SK-N-SH (cell line): ENCODE measurements at places on chromosomes 12 and 14. TPM values are rescaled to one million over a fixed set of nuclear protein-coding genes. Genes with fewer than 3 reads are reported as not detected.

The SLC6A12 gene
- polyA plus RNA-seq: 0.02 and 0.06 TPM in 2 replicates

The CD163 gene
- polyA plus RNA-seq: 0.03 TPM in 1 of 2 replicates, not detected in the other

The LYZ gene
- not detected in 2 replicates for polyA plus RNA-seq

- peak; percentile 67 for DNase-seq
Observed at GRCh38 chr12:53476769-53477209, 22.5 kb downstream of the MAP3K12 start.

DNA sequence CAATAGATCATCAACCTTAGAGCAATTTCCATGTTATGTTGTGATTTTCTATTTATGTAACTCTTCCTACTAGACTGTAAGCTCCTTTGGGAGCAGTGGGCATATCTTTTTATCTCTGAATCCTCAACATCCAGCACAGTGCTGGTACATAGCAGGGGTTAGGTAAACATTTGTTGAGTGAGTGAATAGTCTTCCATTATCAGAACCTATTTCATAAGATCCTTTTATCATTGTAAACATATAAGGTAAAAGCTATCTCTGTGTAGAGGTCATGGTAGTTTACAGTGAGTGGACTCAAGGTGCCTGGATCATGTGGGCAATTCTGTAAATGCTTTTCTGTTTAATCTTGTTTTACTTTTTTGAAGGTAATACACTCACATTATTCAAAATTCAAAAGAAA lies 15.1 kb downstream of the FKBP11 start:
- no peak for DNase-seq

DNA sequence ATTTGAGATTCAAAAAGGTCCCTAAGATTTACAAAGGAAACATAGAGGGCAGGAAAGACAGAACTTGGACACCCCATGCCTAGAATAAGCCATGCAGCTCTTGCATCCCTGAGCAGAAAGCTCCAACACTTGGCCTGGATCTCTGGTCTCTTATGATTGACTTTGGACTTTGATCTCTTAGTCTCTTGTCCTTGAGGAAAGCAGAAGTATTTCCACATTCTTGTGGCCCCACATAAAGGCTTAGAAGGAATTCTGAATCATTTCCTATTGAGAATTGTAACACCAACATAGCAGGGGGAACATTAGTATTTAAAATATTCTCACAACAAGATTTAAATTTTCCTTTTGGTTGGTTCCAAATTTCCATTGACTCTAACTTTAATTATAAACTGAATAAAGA lies 283.7 kb upstream of the PRKD1 start:
- DNase-seq: no peak

DNA sequence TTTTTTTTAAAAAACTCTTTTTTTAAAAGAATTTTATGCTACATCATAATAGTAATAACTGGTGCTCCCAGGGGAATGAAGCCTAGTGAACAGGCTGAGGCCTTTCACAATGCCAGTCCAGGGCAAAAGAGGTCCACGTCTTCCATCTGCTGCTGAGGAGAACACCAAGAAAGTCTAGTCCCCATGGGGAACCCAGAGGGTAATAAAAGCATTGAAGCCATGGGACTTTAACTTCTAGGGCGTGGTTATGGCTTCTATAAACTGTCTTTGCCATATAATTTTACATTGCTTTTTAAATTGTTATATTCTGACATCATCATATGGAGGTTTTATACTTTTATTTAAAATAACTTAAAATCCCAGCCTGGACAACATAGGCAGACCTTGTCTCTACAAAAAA lies 64.3 kb downstream of the SLC16A7 start:
- no peak for DNase-seq

DNA sequence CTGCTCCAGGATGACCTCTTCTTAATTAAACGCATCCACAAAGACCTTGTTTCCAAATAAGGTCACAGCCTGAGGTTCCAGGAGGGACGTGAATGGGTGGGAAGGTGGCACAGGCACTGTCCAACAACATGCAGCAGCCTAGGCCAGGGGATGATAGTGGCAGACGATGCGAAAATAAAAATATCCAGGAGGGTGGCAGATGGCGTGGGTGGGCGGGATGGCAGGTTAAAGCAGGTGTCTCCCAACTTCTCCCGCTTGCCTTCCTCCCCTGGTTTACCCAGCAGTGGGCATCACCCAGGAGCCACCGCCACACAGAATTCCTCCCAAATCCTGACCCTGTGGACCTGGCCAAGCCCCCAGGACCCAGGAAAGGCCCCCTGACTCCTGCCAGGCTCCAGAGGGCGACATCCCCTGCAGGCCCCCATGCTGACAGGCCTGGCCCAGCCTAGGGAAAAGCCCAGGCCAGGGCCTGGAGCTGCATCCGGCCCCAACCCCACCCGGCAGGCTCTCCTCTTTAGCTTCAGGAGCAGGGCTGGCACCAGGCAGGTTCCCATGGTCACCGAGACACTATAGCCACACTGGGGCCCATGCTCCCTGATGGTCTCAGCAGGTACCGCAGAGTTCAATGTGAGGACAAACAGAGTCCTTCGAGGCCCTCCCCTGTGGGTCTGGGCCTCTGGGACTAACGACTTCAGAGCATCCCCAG lies 9.7 kb downstream of the NCOR2 start:
- peak; percentile 86 for DNase-seq

DNA sequence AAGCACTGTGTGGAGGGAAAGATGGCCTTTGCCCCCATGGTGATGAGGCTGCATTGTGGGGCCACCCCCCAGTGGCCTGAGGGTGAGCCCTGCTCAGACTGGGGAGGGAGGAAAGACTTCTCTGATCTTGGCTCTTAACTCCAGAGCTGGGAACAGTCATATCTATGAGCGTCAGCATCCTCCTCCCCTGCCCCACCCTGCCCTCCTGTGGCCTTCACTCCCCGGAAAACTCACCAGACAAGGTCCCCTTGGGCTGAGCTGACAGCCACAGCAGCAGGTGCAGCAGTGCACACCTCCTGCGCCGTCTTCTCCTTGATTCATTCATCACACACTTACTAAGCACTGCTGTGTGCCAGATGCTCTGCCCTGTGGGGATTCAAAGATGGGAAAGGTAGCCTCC lies 98.8 kb downstream of the B4GALNT3 start:
- DNase-seq: no peak

GRCh38 chr14:96198430-96199130 lies 6.1 kb upstream of the BDKRB2 start:
- DNase-seq: no peak

DNA sequence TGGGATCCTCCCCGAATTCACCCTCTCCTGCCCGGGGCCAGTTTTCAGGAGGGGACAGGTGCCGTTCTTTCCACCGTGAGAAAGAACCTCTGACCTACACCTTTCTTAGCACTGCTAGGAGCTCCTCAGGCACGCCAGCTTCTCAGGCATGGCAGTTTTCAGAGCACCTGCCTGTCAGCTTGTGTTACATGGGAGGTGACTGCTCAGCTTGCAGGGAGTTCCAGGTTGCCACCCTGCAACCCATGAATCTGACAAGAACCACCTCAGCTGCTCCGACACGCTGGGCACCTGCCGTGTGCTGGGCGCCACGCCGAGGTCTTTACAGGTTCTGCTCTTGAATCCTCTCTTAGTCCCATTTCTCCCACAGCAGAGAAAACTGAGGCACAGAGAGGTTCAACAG lies 12.9 kb downstream of the BRI3BP start:
- no peak for DNase-seq

- no peak for DNase-seq
Observed at GRCh38 chr14:71487941-71488340, 444.3 kb upstream of the RGS6 start.
